ENCODE measurements at places on chromosomes 12 and 14.
A peak's percentile ranks its signal among the peaks of the same experiment; 100 is the strongest.

- peak; percentile 40 for DNase-seq
Measured at GRCh38 chr12:4307593-4308333, 13.2 kb upstream of the TIGAR start.

DNA sequence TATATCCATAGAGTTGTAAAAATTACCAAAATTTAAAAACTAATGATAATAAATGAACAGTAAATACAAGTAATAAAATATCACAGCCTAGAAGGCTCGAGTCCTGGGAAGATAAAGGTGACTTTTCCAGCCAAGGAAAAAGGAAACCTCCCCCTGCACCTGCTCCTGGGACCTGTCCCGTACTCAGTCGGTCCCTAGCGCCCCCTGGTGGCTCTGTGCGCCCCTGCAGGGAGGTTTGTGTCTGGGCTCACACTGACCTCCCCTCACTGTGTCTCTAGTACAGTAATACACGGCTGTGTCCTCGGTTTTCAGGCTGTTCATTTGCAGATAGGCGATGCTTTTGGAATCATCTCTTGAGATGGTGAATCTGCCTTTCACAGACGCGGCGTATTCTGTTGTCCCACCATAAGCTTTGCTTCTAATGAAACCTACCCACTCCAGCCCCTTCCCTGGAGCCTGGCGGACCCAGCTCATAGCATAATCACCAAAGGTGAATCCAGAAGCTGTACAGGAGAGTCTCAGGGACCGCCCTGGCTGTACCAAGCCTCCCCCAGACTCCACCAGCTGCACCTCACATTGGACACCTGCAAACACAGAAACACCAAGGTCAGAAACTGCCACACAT is 1030.4 kb downstream of the TMEM121 start:
- DNase-seq = no peak

GRCh38 chr12:122085591-122085990 is 7.0 kb downstream of the MLXIP start:
- DNase-seq = no peak

DNA sequence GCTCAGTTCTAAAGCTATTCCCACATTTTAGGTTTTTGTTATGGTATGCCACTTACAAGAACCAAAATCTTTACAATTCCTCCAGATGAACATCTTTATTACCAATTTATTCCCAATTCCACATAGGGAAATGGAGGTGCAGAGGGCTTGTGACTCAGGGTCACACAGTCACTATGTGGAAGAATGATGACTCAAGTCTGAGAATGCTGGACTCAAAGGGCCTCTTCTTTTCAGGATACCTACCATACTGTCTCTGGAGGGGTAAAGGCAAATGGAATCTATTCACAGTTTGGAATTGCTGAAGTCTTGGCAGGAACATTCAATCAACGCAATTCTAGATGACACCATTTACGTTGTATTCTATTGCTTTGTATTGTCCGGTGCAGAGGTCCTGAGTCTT is 48.2 kb upstream of the MANSC4 start:
- DNase-seq = no peak

DNA sequence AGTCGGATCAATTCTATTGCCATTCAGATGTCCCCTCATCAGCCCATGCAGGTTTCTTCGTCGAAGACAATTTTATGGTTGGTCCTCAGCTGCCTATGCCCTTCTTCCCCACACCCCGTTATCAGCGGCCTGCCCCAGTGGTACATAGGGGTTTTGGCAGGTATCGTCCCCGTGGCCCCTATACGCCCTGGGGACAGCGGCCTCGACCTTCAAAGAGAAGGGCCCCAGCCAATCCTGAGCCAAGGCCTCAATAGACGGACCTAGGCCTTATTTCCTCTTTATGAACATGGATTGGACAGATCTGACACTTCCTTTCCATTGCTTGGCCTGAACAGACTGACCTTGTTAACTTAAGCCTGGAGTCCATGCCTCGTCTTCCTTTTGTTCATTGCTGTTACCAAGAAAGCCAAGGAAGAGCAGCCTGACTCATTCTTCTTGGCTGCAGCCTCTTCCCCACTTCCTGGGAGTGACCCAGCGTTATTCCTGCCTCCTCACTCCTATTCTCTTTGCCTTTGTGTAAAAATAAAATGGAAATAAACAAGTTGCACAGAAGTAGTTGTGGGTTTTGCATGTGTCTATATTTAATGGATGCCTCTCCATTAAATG is 156.5 kb upstream of the AMIGO2 start:
- peak; percentile 83 for DNase-seq

DNA sequence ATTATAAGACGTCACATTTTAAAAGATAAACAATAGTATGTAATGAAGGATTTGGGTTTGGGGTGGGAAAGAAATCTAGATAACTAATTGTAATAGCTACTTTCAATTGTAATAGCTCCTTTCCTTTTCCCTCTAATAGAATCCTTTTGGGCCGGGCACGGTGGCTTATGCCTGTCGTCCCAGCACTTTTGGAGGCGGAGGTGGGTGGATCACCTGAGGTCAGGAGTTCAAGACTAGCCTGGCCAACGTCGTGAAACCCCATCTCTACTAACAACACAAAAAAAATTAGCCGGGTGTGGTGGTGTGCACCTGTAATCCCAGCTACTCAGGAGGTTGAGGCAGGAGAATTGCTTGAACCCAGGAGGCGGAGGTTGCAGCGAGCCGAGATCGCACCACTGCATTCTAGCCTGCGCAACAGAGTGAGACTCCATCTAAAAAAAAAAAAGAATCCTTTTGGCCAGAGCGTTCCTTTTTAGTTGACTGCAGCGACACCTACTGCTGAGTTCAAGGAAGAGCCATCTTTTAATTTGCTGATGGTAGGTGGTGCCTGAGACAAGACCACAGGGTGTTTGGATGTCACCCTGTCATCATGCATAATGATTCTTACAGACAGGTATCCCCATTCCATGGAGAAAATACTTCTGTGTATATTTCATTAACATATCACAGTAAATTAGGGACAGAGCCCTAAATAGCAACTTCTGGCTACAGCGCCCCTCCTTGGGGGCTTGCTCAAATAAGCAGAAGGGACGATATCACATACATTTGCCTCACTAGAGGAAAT is 79.5 kb downstream of the ARMH4 start:
- DNase-seq = peak; percentile 35
